ENCODE measurements at places on chromosomes 4 and X.

- no peak for DNase-seq
Observed at GRCh38 chrX:21586001-21586400, 72.1 kb downstream of the KLHL34 start.

GRCh38 chr4:121464854-121465253 is 84.0 kb upstream of the QRFPR start:
- DNase-seq = no peak

DNA sequence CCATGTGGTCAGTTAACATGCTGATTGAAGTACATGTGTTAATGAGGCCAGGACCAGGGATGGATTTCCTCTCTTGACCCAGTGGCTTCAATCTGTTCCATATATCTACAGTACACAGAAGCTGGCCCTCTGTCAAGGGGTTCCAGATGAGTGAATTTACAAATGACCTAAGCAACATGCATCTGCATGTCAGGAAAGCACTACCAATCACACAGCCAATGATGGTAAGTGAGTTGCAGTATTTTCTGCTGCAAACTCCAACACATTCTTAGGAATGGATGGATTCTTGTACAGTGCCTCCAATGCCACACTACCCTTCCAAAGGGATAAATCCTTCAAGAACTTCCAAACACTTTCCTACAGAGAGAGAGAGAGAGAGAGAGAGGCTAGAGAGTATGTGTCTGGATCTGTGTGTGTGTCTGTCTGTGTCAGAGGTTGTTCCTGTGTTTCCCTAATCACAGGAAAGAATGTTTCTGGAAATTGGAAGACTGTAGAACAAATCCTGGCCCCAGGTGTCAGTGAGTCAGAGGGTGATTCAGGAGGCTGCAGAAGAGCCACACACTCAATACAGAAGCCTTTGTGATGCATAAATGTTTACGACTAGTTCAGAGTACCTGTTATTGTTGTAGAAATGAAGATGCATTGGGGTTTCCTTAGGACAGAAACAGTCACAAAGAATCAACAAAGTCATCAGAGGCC is 107.5 kb downstream of the GUCY2F start:
- DNase-seq = no peak

DNA sequence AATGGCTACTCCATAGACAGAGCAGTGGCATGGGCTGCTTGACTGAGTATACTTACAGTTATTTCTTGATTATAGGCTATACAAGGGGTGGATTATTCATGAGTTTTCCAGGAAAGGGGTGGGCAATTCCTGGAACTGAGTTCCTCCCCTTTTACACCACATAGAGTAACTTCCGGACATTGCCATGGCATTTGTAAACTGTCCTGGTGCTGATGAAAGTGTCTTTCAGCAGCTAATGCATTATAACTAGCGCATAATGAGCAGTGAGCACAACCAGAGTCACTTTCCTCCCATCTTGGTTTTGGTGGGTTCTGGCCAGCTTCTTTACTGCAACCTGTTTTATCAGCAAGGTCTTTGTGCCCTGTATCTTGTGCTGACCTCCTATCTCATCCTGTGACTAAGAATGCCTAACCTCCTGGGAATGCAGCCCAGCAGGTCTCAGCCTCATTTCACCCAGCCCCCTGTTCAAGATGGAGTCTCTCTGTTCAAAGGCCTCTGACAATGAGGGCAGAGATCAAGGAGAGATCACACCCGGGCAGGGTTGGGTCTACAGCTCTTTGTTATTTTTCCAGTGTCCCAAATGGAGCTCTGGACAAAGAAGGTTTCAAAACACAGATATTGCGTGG is 468.4 kb upstream of the PRKX start:
- no peak for DNase-seq

- no peak for DNase-seq
Observed at GRCh38 chr4:129179276-129179675, 83.3 kb downstream of the C4orf33 start.

- DNase-seq = no peak
Observed at GRCh38 chrX:13985697-13986435, 43.8 kb downstream of the GEMIN8 start.
